ENCODE measurements at places on chromosomes 12 and 14.
A peak's percentile ranks its signal among the peaks of the same experiment; 100 is the strongest.

DNA sequence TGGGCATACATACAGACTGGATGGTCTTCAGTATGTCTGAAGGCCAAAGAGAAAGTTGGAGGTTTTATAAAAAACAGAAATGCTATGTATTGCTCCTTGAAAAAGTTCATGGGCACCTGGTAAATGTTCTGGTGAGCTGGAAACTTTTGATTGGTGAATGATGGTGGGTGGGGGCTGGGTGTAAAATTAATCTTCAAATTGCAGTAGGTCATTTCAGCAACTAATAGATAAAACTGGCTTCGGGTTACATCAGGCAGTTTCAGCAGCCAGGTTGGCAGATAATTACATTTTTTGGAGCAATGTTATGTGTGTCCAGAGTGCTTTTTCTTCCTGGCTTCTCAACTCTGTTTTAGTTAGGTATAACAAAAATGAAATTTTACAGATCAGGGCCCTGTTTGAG lies 35.3 kb downstream of the SDR9C7 start:
- DNase-seq = no peak

- DNase-seq = no peak
These were observed 188.9 kb upstream of the BCL2L14 start for GRCh38 chr12:11881835-11882234.

GRCh38 chr14:90724866-90725265 lies 91.4 kb downstream of the TTC7B start:
- DNase-seq = no peak

DNA sequence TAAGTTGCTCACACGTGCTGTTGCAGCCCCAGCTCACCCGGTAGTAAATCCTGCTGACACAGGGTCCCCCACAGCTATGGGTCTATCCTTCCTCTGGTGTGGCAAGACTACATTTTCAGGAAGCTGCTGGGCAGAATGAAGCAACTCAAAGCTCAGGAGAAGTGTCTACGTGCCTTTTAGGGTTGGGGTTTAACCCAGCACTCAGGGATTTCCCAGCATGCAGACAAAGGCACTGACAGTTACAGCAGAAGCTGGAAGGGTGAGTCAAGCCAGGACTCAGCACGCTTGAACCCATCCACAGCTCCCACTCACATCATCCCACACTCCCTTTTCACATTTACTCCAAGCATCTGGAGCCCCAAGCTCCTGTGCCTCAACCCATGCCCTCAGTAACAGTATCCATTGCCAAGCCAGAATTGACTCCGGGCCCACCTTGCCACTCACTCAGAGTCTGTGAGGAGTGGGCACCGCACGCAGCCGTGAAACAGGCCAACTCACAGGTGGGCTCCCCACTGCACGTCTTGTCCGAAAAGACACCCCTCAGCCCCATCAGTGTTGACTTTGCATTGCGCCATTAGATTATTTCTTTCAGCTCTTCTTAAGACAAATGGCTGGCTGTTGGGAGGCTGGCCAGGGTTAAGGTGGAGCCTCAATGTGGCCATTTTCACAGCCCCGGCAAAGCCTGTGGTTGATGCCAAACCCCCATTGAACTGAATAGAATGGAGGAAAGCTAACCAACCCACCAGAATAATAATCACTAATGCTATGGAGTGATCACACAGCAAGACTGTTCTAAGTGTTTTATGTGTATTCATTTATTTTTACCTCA lies 59.6 kb downstream of the ZFP36L1 start:
- DNase-seq = no peak

GRCh38 chr14:20760950-20761349 lies 7.3 kb upstream of the EDDM3B start:
- DNase-seq = no peak

- DNase-seq = no peak
These were observed 568.3 kb upstream of the FLRT2 start for GRCh38 chr14:84961637-84962036.

- DNase-seq = no peak
These were observed 29.0 kb downstream of the CCDC60 start for GRCh38 chr12:119363490-119363889.

DNA sequence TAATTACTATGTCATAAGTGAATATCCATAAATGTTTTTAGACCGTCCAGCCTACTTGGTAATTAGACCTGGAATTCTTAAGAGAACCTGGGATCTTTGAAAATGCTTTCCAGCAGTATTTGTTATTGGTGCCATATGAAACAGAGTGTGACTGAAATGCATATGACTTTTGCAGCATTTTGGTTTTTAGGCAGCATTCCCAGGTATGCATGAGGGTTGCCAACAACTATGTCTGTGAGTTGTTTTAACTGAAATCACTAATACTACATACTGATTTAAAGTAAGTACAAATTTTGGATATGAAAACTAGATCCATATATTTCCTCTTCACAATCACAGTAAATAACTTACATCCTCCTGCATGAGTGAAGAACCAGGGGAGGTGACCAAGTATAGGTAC lies 437.7 kb upstream of the FAR2 start:
- no peak for DNase-seq

- no peak for DNase-seq
These were observed 75.4 kb downstream of the IFT81 start for GRCh38 chr12:110199339-110200123.

- no peak for DNase-seq
These were observed 108.4 kb downstream of the ESRRB start for GRCh38 chr14:76484355-76484754.

- DNase-seq = no peak
These were observed 59.6 kb downstream of the DACT1 start for GRCh38 chr14:58697266-58697929.

DNA sequence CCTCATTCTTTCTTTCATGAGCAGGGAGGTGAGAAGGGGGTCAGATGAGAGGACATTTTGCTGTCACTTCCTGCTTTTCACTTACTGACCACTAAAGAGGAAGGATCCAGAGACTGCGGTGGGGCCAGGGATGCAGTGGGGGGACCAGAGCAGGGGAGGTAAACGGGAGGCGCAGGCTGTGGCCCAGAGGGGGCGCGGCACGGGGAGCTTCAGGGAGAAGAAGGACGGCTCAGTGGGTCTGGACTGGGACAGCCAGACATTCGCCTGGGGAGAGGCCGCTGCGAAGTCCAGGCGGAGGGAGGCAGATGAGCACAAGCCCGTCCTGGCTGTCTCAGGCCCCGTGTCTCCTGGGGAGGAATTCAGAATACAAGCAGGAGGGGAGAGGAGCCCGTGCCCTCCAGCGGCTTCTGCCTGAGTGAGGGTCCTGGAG lies 41.2 kb downstream of the SLC6A12 start:
- no peak for DNase-seq

GRCh38 chr14:39015360-39015961 lies 87.6 kb downstream of the SEC23A start:
- DNase-seq = no peak

GRCh38 chr12:109541413-109541726 lies 31.9 kb downstream of the MMAB start:
- no peak for DNase-seq

- no peak for DNase-seq
These were observed 188.2 kb upstream of the DYRK2 start for GRCh38 chr12:67460388-67460787.

DNA sequence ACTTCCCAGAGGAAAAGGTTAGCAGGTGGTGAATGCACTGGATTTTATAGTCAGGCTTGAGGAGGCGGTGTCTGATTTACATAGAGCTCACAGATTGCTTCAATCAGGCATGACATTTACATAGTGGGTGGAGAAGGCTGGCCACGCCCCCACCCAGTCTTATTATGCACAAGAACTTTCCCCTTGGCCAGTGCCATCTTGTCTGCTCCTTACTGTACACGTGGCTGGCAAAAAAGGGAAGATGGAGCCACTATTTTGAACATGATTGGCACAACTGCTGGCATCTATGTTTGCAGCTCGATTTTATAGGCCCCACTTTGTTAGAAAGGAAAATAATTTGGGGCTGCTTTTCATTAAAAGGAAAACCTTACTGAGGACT lies 10.9 kb upstream of the LGMN start:
- DNase-seq = no peak

GRCh38 chr12:110107369-110108281 lies 16.5 kb upstream of the IFT81 start:
- DNase-seq = no peak

- DNase-seq = no peak
These were observed 17.9 kb downstream of the KLRF2 start for GRCh38 chr12:9899209-9899608.

GRCh38 chr12:108712165-108712924 lies 19.0 kb downstream of the CORO1C start:
- no peak for DNase-seq

DNA sequence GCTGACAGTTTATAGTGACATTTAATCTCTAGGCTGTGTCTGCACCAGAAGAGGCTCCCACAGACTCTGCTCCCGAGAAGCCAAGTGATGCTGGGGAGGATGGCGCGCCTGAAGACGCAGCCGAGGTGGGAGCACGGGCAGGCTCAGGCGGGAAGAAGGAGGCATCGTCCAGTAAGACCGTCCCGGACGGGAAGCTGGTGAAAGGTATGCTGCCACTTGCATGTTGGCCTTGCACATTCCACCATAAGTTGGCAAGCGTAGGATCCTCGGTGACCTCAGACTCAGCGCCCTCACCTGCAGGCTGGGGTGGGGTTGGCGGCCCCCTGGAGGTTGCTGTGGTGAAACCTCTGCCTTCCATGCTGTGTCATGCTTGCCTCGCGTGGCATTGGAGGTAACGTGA lies 45.6 kb downstream of the SFSWAP start:
- DNase-seq = no peak

- no peak for DNase-seq
These were observed 77.3 kb downstream of the PDE3A start for GRCh38 chr12:20445687-20446086.

DNA sequence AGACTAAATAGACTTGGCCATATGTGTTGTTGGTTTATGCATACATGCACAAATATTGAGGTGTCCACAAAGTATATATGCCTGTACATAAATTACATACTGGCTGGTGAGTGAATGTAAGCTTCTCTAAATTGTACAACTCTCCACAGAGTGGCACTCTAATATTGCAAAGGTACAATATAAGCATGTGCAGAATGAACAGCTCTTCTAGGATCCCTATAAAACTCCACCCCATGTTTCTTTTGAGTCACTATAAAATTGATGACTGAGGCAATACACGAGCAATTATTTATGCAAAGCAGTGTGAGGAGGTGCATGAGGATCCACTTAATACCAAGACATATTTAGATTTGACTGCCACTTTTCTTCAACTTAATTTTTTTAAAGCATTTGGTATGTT lies 172.2 kb downstream of the NAV3 start:
- DNase-seq = no peak

GRCh38 chr14:105093038-105093430 lies 27.8 kb upstream of the GPR132 start:
- DNase-seq = peak; percentile 45

- no peak for DNase-seq
These were observed 74.4 kb downstream of the DAAM1 start for GRCh38 chr14:59262717-59263454.

DNA sequence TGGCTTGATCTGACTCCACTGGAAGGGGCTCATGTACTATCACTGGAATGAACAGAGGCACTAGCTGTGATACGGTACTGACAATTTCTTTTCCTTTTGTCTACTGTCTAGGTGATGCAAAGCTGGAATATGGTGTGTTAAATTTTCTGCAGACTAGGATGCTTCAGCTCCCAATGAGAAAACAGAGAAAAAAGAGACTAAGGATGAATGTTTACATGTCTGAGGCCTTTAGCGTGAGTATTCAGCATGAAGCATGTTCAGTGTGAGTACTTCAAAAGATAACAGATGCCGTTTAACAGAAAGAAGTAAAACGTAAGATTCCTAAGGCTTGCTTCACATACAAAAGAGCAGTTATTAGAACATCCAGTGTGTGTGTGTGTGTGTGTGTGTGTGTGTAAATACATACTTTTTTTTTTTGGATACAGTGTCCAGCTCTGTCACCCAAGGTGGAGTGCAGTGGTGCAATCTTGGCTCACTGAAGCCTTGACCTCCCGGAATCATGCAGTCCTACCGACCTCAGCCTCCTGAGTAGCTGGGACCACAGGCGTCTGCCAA lies 92.3 kb upstream of the FERMT2 start:
- no peak for DNase-seq

- DNase-seq = no peak
These were observed 463.6 kb upstream of the MIS18BP1 start for GRCh38 chr14:45716572-45716971.

GRCh38 chr14:100824901-100825712 lies 811 bp upstream of the MEG3 start:
- DNase-seq = no peak

- DNase-seq = no peak
These were observed 3.1 kb downstream of the SLC38A1 start for GRCh38 chr12:46265734-46266133.

DNA sequence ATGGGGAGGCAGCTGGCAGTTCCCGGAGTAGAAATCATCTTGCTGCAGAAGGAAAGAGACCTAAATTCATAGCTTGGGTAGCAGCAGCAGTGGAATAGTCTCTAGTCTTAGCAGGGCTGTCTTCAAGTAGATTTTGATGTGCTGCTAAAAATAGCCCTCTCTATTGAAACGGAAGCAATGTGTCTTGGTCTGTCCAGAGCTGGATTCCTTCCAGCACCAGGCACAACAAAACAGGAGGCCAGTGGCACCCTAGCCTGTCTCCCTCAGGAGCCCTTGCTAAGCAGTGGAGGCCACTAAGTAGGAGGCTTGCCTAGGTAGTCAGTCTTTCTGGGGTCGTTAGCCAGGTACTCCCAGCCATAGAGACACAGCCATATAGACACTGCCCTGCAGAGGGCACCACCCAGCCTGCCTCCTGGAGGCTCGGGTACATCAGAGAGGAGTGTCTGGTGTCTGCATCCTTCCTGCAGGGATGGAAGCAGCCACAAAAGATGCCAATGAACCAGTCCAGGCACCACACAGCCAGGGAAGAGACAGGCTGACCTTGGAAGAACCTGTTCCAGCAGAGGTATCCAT lies 97.5 kb downstream of the CRACR2A start:
- no peak for DNase-seq

- DNase-seq = no peak
These were observed 5.4 kb upstream of the ANO4 start for GRCh38 chr12:100789146-100789545.

GRCh38 chr12:9615420-9616136 lies 7.9 kb upstream of the KLRB1 start:
- no peak for DNase-seq

Data from stimulated activated CD8-positive, alpha-beta memory T cell treated with anti-CD3 and anti-CD28 coated beads, Interleukin-7, amount 100 ng/mL, for 1 hour (primary cell).